ENCODE measurements at places on chromosomes 11 and 22. TPM values are rescaled to one million over a fixed set of nuclear protein-coding genes. Genes with fewer than 3 reads are reported as not detected.

The FGF19 gene
- total RNA-seq, result not detected

The SAA2 gene
- total RNA-seq, result not detected

GRCh38 chr11:2295971-2296912 lies 5.5 kb downstream of the C11orf21 start:
- ATAC-seq, result no peak

DNA sequence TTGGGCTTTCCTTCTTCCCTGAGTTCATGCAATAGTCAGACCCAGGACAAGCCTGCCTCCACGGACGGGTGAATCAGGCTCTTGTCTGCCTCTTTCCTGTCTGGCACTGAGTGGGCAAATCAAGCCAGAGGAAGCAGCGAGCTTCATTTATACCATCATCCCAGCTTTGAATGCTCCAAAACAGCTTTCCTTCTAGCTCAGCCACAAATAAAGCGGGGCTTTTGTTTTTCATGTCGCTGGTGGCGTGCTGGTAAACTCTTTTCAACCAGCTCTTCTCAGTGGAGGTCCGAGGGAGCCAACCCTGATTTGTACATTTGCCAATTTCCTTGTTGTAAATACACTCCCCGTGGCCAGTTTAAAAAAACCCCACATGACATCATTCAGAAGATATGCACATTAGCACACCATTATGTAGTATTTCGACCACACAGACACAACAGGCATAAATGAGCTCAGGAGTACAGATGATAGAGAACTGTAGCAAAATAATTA lies 8.6 kb downstream of the C11orf91 start:
- no peak for ATAC-seq

Data from activated T-helper 17 cell treated with anti-CD3 and anti-CD28 coated beads, Interleukin-2, amount 50 U/mL, for 72 hours (primary cell).